Hippocampal formation (tissue), 2 donors: ENCODE measurements at places on chromosomes 6 and 20.

GRCh38 chr20:62476056-62476838 lies 452 bp upstream of the GATA5 start:
- no peak for DNase-seq

GRCh38 chr6:56093776-56094175 lies 153.6 kb downstream of the COL21A1 start:
- no peak for DNase-seq

DNA sequence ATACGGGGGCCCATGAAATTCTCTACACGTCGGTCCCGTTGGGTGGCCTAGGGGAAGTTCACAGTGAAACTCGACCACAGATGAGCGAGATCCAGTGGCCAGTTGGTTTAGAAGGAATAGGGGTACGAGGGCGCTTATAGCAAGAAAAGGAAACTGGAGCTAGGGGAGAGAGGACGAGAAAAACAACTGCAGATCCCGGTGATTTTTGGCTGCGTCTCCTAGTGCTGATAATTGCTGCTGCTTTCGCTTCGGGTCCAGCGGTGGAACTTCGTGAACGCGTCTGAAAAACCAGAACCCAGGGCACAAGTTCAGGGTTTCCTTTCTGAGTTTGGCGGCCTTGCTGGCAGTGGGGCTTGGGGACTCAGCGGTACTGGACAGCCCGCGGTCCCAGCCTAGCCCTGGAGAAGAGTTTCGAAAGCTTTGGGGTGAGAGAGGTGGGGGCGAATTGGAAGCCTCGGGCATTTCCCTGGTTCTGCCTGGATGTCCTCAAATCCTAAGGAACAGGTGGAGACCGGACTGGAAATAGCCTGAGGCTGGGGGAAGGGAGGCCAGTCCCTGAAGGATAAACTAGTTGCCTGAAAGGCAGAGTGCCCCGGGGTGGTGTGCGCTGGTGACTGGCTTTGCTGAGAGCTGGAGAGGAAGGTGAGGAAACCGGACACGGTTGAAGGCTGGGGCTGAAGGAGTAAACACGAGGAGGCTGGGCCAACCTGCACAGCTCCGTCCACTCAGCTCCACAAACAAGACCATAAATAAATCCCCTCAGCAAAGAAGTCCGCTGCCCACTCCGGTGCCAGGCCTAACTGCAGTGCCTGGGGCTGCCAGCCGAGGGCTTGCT lies 793 bp downstream of the GMPR start:
- DNase-seq = peak; percentile 66

DNA sequence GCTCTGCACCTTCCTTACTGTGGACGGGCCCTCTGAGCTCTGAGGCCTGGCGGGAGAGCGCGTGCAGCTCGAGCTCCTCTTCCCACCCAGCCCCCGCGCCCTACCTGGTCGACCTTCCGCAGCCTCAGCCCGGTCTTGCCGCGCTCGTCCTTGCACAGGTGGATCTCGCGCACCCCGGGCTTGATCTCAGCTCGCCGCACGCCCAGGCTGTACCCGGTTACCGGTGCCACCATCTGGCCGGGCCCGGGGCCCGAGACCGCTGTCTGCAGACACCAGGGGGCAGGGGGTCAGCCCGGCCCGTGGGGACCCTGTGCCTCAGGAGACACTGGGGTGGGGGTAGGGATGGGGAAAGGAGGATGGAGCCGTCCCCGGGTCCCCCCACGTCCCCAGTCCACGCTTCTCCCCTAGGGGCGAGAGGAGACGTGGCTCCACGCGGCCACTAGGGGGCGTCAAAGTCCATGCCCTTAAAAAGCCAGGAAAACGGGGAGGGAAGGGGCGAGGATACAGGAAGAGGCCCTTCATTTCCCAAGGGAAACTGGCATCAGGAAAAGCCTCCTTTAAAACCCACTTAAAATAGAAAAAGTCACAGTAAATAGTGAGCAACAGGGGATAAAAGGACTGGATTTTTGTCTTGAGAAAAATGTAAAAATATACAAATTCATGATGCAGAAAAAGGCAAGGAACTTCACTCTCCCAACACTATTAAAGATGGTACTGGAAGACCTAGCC lies 15.5 kb downstream of the SDCBP2 start:
- DNase-seq = peak; percentile 68

- DNase-seq = no peak
These were observed 381.0 kb upstream of the ARID1B start for GRCh38 chr6:156396068-156396771.

DNA sequence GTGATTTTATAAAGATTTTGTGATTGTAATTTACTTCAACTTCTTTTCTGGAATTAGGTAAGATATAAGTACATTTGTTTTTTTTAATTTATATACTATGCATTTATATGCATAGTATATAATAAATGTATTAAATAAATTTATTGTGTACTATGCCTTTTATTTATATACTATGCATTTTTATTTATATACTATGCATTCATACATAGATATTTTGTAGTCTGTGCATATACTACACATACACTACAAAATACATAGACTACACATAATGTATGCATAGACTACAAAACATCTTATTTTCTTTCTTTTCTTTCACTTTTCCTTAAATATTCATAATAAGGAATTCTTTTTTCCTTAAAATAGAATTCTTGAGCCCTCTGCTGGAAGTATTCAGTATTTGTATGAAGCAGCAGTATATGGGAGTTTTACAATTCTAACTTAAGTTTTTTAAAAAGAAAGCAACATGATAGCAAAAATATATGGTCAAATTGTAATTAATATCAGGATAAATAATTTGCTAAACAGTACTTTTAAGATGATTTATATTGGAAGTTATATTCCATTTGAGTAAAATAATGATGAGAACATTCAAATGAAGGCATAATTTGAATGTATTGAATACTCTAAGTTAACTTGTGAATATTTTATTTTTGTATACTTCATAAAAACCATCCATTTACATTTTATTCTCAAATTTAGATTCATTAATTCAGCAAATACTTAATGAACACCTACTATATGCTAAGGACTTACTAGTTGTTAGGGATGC lies 129.3 kb downstream of the KLHL32 start:
- peak; percentile 53 for DNase-seq

DNA sequence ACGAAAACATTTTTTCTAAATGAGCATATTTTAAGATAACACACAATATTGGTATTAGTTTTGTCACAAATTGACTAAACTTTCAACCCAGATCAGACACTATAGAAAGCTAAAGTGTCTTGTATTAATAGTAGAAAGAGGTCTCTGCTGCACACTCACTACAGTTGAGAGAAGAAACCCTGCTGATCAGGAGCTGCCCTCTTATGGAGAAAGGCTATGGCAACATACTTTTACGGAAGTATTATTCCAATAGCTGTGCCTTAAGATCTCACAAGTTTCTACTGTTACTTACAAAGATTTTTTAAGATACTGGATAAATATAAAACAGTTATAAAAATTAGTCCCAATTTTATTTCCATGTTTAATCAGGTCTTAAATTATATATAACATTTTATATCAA lies 155.7 kb downstream of the RIMS1 start:
- DNase-seq = no peak
